Type B pancreatic cell (in vitro differentiated cells): ENCODE measurements at places on chromosomes 5 and 9.

GRCh38 chr5:109455598-109456096 is 45.9 kb upstream of the PJA2 start:
- no peak for DNase-seq

DNA sequence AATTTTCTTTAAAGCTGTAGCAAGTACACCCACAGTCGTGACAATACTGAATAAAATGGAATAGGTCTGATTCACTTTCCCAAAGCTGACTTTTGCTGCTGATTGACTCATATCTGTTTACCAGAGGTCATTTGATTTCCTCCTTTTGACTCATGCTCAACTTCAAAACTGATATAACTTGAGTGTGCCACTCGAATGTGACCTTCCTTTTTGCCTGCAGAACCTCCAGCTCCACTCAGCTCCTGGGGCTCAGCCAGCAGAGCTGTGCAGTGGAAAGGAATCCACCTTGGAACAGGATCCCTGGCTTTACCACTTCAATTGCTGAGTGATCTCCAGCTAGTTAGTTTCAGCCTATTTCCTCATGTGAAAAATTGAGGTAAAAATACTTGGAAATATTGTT is 84.1 kb downstream of the FEM1C start:
- DNase-seq, result no peak

- no peak for DNase-seq
Measured at GRCh38 chr5:2263763-2264162, 381.0 kb upstream of the IRX4 start.

GRCh38 chr9:76652894-76653293 is 111.3 kb upstream of the PCA3 start:
- DNase-seq, result no peak

DNA sequence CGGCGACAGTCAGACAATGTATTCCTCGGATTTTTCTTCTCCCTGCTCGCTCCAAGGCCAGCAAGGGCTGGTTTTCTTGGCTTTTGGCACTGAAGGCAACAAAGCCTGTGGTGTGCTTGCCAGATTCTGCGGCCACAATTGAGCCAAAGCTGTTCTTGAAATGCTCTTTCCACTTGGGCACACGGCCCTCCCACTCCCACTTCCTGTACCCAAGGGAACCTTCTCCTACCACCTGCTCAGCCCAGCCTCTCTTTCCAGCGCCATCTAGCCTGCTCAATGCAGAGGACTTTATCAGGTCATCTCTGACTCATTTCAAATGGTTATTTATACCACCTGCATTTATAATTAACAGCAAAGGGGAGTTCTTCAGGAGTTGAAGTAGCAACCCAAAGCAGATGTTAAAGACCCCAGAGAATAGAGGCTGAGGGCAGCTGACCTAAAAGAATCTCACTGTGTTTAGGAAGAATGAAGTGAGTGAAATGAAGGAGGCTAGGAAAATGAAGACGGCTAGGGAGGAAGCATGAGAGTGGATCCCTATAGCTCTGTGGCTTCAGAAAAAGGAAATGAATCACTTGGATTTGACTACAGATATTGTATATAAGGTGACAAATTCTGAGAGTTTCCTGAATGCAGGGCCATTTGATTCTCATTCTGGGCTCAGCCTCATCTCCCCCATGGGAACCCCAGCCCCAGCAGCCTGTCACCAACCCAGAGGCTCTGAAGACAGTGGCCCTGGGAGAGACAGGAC is 439.0 kb downstream of the ENC1 start:
- no peak for DNase-seq

DNA sequence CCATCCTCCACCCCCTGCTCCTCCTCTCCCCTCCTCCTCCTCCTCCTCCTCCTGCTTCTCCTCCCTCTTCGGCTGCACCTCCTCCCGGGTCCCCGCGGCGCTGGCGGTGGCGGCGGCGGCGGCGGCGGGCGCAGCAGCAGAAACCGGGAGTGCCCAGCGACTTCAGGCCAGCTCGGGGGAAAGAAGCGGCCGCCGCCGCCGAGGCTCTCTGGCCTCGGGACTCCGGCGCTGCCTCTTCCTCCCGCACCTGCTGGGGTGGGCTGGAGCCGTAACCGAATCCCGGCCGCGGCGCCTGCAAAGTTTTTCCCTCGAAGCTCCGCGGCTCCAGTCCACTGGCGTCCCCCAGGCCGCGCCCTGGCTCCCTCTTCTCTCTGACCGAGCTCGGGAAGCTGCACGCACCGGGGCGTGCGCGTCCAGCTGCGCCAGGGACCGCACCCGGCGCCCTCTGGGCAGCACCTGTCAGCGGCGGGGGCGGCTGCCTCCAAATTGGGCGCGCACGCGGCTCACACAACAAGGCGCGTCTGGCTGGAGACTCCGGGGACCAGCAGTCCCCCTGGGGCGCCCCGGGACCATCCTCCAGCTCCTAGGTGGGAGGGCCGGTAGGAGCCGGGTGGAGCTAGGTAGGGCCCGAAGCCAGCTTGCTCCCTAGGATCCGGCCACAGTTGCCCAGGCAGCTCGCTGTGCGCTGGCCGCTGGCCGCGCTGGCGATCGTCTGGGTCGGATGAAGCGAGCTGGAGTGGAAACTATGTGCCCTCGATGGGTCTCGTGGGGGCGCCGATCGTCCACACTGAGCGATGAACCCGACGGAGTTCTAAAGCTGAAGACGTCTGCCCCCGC is at the start of gene MCTP1:
MCTP1 (minus strand) TSS at position 523 of the 837 bp plus-strand sequence.
- DNase-seq, result no peak

GRCh38 chr5:180558232-180558631 is 33.1 kb downstream of the SCGB3A1 start:
- DNase-seq, result no peak

DNA sequence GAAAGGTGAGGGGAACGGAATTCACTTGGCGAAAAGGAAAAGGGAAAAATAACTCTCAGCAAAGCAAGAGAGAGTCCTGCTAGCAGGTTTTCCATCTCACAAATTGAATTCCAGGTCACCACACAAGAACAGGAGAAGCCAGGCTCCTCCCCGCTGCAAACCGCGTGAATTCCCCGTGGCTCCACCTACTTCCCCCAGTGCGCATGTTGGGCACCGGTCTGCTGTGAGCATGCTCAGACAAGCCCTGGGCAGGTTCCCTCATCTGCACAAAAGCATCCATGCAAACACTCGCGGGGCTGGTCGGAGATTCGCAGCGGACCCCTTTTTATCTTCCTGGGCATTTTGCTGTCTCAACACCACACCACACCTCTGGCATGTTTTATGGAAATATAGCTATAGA is 58.5 kb upstream of the S1PR3 start:
- no peak for DNase-seq

DNA sequence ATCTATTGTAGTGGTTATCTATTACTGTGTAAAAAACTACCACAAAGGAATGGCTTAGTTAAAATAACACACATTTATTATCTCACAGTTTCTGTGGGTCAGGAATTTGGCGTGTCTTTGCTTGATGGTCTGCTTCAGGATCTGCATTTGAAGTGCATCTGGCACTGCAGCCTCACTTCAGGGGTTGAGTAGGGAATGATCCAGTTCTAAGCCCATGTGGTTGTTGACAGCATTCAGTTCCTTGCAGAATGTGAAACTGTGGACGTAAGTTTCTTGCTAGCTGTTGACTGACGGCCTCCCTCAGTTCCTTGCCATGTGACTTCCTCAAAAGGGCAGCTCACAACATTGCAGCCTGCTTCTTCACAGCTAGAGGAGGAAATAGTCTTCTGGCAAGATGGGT is 2.1 kb upstream of the OGN start:
- DNase-seq, result no peak

DNA sequence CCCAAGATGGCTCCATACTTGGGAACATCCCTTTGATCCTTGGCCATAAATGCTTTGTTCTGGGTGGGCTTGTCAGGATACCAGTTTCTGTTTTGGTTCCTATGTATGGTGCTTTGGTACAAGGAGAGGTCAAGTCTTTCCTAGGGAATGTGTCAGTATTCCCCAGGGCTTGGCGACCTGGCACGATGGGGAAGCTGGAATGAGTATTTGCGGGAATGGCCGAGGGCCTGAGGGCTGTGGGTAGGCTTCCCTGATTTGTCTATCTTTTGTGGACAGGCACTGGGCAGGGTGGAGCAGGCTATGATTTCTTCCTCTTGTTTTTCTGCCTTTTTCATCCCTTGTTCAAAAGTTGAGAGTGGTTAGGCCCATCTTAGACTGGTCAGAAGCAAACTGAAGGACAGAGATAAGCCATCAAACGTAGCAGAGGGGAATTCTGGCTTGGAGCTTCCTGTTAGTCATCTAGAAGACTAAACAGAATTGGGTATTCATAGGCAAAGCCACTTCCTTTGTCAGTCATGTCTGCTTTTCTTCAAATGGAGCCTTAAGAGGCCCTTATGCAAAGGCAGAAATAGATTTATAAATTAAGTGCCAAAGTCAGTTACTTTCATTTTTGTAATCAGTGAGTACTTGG is 13.7 kb downstream of the DOCK2 start:
- no peak for DNase-seq

GRCh38 chr5:142878111-142878510 is 107.9 kb downstream of the ARHGAP26 start:
- DNase-seq, result no peak

- DNase-seq, result no peak
Measured at GRCh38 chr5:173196133-173196952, 38.7 kb downstream of the NKX2-5 start.

GRCh38 chr9:122941582-122942234 is 888 bp downstream of the RABGAP1 start:
- no peak for DNase-seq

DNA sequence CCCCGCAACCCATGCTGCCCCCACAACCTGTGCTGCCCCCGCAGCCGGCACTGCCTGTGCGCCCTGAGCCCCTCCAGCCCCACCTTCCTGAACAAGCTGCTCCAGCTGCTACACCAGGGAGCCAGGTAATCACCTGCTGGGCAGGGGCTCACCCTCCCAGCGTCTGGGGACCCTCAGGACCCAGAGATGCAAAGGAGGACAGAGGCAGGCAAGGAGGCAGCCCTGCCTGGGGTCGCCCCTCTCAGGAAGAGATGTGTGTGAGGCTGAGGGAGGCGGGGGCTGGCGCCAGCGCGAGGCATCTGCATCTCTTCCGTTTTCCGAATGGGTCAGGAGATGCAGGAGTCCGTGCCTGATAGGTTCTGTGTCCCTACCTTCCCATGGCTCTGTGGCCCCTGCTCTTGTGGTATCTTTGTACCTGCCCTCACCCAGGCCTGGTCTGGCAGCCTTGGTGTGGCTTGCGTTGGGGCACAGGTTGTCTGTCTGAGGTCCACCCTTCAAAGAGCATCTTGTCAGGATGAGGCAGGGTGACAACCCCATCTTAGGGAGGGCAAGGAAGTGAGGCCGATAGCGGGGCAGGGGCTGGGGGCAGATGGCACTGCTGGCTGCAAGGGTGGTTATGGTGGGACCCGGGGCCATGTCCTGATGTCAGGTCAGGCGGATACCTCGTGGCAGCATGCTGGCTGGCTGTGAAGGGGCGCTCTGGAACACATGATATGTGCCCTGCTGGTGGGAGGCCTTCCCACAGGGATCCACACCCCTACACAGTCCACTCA is 75.7 kb downstream of the WNK2 start:
- peak; percentile 66 for DNase-seq

GRCh38 chr9:91746904-91747303 is 203.1 kb downstream of the ROR2 start:
- DNase-seq, result peak; percentile 37

GRCh38 chr5:159156426-159157238 is 52.7 kb downstream of the RNF145 start:
- no peak for DNase-seq

DNA sequence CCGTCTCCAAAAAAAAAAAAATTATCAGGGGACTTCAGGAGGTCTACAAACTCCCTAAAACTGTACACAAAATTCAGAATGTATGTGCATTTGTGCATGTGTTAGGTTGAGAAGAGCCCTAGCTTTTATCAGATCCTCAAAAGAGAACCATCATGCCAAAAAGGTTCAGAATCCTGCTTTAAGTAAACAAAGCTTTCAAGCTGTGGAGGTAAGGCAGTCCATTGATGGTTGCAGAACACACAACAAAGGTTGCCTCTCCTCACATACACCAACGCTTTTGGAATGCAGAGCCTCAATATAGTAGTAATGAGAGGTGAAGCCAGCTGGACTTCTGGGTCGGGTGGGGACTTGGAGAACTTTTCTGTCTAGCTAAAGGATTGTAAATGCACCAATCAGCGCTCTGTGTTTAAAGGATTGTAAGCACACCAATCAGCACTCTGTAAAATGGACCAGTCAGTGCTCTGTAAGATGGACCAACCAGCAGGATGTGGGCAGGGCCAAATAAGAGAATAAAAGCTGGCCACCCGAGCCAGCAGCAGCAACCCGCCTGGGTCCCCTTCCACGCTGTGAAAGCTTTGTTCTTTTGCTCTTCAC is 57.9 kb upstream of the RNF38 start:
- DNase-seq, result no peak
